Caco-2 (cell line): ENCODE measurements at places on chromosomes 6 and 20. TPM values are rescaled to one million over a fixed set of nuclear protein-coding genes. Genes with fewer than 3 reads are reported as not detected.
A peak's percentile ranks its signal among the peaks of the same experiment; 100 is the strongest.

GRCh38 chr6:16658348-16659034 is 102.8 kb downstream of the ATXN1 start:
- no peak for DNase-seq
- H3K4me3 ChIP-seq = no peak overlapping the region
- H3K4me1 ChIP-seq = 0 out of 2 replicates have a peak, but pooled peaks cover 13% of the 10 kb centered on the region
- no peaks in the 10 kb centered on the region for H3K36me3 ChIP-seq
- H3K27me3 ChIP-seq = no peaks in the 10 kb centered on the region
- no peak overlapping the region for H3K27ac ChIP-seq

- H3K4me1 ChIP-seq = peaks cover 8% of the 10 kb centered on the region
- H3K27me3 ChIP-seq = no peaks in the 10 kb centered on the region
- peak overlapping the region; percentile 100 for H3K27ac ChIP-seq
- no peaks in the 10 kb centered on the region for H3K36me3 ChIP-seq
- no peak for DNase-seq
- peak overlapping the region; percentile 49 for H3K4me3 ChIP-seq
These were observed 54.7 kb upstream of the HFE start for GRCh38 chr6:26032340-26033084.

- H3K36me3 ChIP-seq = no peaks in the 10 kb centered on the region
- no peaks in the 10 kb centered on the region for H3K4me1 ChIP-seq
- no peak overlapping the region for H3K4me3 ChIP-seq
- H3K27ac ChIP-seq = no peak overlapping the region
- no peaks in the 10 kb centered on the region; the same call in 1 of the 2 replicates for H3K27me3 ChIP-seq
These were observed 163.2 kb upstream of the RIN2 start for GRCh38 chr20:19594896-19595295.

Gene HLA-DMB
- not detected in 2 replicates for total RNA-seq

DNA sequence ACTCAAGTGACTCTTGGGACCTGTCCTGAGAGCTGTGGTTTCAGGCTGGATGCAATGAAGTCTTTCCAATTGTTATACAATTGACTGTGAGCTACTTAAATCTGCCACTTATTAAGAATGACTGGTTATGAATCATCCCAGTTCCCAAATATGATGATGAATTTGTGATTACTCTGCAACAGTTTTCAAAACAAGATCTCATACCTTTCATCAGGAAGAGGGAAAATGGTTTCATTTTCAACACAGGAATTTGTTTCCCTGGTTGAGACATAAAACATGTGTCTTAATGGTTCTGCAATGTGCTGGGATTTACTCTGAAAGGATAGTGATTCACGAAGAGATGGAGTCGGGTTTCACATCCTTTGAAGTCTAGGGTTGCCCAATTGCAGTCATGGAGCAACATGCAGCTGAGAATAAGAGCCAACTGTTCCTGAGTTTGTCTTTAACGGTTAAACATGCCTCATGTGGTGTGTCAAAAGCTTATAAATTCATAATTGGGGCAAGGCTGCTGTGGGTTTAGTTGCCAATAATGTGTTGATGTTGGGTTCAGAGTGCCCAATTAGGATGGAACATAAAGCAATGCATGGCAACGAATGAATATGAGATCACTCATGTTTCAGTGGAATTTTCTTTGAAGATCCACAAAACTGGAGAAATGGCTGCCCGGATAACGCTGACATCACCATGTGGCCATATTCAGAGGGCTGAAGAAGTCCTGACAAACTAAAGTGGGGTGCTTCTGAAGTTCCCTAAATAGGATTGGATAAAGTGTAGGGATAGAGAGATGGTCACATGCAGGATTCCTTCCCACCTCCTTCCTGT is 41.0 kb downstream of the CYP24A1 start:
- no peaks in the 10 kb centered on the region for H3K36me3 ChIP-seq
- peaks cover 20% of the 10 kb centered on the region for H3K4me1 ChIP-seq
- DNase-seq = peak; percentile 65
- H3K27ac ChIP-seq = no peak overlapping the region
- H3K27me3 ChIP-seq = no peaks in the 10 kb centered on the region

- H3K36me3 ChIP-seq = peaks cover 1% of the 10 kb centered on the region; the same call in 1 of the 2 replicates
- H3K27ac ChIP-seq = no peak overlapping the region
- no peak for DNase-seq
- no peaks in the 10 kb centered on the region for H3K4me1 ChIP-seq
- no peaks in the 10 kb centered on the region for H3K27me3 ChIP-seq
These were observed 47.1 kb downstream of the PSMG4 start for GRCh38 chr6:3305831-3306230.

DNA sequence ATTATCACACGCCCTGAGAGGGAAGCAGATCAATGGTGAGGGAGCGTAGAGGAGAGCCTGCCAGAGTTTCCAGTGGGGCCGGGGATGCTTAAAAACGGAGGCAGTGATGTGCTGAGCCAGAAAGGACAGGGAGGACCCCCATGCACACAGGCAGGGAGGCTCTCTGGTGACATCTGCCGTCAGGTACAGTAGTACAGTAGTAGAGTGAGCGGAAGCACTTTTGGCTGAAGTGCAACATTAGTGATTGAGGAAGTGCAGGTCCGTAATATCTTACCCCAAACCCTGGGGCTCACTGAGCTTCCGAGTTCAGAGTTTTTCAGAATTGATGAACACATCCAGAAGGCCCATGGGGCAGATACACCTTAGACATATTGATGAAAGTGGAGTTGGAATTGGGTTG is 42.1 kb downstream of the GFRA4 start:
- H3K27ac ChIP-seq = no peak overlapping the region
- DNase-seq = no peak
- H3K27me3 ChIP-seq = no peaks in the 10 kb centered on the region
- peaks cover 11% of the 10 kb centered on the region for H3K4me1 ChIP-seq

DNA sequence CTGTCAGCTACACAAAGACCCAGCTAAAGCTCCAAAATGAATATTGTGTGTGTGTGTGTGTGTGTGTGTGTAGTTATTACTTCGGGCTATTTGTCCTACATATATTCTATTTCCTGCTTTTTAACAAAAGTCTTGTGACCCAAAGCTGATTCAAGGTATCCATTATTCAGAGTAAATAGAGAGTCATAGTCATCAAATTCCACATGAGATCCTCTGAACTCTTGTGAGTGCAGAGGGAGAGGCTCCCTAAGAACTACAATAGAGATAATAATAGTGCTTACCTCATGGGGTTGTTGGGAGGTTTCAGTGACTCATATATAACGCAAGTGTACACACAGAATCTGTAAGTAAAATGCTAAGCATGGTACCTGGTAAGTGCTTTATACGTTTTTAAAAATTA is 95.6 kb upstream of the SHLD1 start:
- peak overlapping the region; percentile 36 for H3K27ac ChIP-seq
- no peaks in the 10 kb centered on the region for H3K36me3 ChIP-seq
- no peak overlapping the region for H3K4me3 ChIP-seq

Gene CALHM4
- total RNA-seq = 1.8 and 3.4 TPM in 2 replicates

DNA sequence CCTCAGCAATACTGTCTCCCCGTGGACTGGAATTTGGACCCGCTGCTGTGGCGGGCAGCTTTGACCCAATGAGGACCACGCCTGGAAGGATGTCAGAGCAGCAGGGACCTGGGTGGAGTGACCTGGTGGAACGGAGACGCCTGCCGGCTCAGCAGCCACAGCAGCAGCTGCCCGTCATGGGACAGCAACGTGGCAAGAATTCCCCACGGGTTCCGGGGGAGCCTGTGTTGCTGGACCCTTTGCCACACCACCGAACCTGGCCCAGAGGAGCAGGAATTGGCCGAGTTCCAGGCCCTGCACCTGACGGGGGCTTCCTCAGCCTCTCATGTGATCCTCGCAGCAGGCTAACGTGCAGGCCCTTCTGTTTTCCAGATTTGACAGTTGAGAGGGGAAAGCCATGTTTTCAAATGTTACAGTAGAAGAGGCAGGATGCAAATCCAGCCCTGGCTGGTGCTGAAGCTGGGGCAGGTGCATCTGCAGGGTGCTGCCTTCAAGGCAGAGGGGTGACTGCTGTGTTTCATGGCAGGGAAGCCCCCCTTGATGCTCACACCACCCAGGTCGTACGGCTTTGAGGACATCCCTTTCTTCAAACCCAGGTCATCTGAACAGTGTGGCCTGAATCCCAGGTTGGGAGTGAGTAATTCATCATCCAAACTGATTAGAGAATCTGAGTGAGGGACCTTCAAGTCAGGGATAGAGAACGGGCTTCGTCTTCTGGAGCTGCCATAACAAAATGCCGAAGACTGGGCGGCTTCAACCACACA is 93.4 kb downstream of the THBS2 start:
- no peaks in the 10 kb centered on the region for H3K36me3 ChIP-seq
- H3K27ac ChIP-seq = no peak overlapping the region
- H3K27me3 ChIP-seq = no peaks in the 10 kb centered on the region
- no peak overlapping the region for H3K4me3 ChIP-seq

Gene BPI
- not detected in 2 replicates for total RNA-seq

GRCh38 chr6:45663251-45664221 is 285.8 kb upstream of the SUPT3H start:
- no peaks in the 10 kb centered on the region; the same call in 1 of the 2 replicates for H3K27me3 ChIP-seq
- H3K36me3 ChIP-seq = no peaks in the 10 kb centered on the region
- no peak overlapping the region for H3K4me3 ChIP-seq
- no peaks in the 10 kb centered on the region for H3K4me1 ChIP-seq

- no peaks in the 10 kb centered on the region for H3K36me3 ChIP-seq
- no peak overlapping the region for H3K4me3 ChIP-seq
- H3K4me1 ChIP-seq = no peaks in the 10 kb centered on the region
- no peak for DNase-seq
- H3K27me3 ChIP-seq = no peaks in the 10 kb centered on the region
These were observed 247.4 kb downstream of the TBC1D32 start for GRCh38 chr6:121086876-121087275.

GRCh38 chr6:67676892-67677291 is 958.2 kb upstream of the ADGRB3 start:
- DNase-seq = no peak
- H3K27me3 ChIP-seq = no peaks in the 10 kb centered on the region
- H3K27ac ChIP-seq = no peak overlapping the region
- no peak overlapping the region for H3K4me3 ChIP-seq

Gene OR2H1
- total RNA-seq = not detected in 2 replicates

DNA sequence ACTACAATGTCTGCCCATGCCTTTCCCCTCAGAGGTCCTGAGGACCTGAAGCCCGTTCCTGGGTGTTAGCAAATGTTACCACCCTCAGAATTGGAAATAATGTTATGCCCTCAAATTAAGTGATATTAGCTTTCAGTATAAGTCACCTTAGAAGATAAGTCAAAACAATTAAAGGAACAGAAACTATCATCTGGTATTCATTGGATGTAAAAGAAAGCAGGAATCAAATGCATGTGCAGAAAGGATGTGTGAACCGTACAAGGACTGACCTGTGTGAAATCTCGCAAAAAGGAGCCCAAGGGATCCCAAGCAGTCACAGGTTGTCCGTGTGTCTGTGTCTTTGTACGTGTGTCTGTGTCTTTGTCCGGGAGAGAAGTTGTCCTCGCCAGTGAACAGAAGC is 51.6 kb upstream of the TAB2 start:
- H3K27me3 ChIP-seq = no peaks in the 10 kb centered on the region
- H3K4me1 ChIP-seq = no peaks in the 10 kb centered on the region
- no peak overlapping the region for H3K4me3 ChIP-seq
- no peak for DNase-seq

DNA sequence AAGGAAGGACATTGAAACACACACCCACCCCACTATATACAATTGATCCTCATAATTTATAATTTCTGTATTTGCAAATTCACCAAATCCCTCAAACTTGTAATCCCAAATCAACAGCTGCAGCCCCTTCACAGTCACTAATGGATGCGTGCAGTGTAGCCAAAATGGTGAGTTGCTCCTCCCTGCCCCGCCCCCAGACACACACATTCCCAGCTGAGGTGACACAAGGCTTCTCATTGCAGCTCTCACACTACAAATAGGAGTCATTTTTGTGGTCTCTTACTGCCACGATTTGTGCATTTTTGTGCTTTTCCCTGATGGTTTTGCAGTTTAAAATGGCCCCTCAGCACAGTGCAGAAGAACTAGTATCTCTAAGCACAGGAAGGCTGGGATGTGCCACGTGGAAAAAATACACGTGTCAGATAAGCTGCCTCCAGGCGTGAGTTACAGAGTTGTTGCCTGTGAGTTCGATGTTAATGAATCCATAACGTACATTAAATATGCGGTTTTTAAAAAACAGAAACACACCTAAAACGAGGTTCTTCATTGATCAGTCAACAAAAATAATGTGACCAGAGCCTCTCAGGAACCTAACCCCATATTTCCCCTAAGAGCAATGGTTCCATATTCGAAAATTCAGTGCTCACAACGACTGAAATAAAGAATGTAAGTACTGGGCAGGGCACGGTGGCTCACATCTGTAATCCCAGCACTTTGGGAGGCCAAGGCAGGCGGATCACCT is 8.2 kb downstream of the ATP9A start:
- H3K4me1 ChIP-seq = peaks cover 51% of the 10 kb centered on the region
- H3K27ac ChIP-seq = peak overlapping the region; percentile 89
- no peak overlapping the region for H3K4me3 ChIP-seq
- DNase-seq = peak; percentile 56
- peaks cover 3% of the 10 kb centered on the region for H3K36me3 ChIP-seq

GRCh38 chr20:2093883-2094282 is 7.7 kb upstream of the STK35 start:
- no peaks in the 10 kb centered on the region for H3K36me3 ChIP-seq
- no peak for DNase-seq
- no peak overlapping the region for H3K4me3 ChIP-seq
- H3K27ac ChIP-seq = no peak overlapping the region
- no peaks in the 10 kb centered on the region; the same call in 1 of the 2 replicates for H3K27me3 ChIP-seq

Gene GMEB2
- total RNA-seq = 20.6 and 21.5 TPM in 2 replicates

- no peak overlapping the region for H3K27ac ChIP-seq
- no peak for DNase-seq
- H3K27me3 ChIP-seq = no peaks in the 10 kb centered on the region
- H3K4me3 ChIP-seq = no peak overlapping the region
- no peaks in the 10 kb centered on the region for H3K4me1 ChIP-seq
- no peaks in the 10 kb centered on the region for H3K36me3 ChIP-seq
These were observed 635.2 kb upstream of the IMPG1 start for GRCh38 chr6:76707630-76708029.

DNA sequence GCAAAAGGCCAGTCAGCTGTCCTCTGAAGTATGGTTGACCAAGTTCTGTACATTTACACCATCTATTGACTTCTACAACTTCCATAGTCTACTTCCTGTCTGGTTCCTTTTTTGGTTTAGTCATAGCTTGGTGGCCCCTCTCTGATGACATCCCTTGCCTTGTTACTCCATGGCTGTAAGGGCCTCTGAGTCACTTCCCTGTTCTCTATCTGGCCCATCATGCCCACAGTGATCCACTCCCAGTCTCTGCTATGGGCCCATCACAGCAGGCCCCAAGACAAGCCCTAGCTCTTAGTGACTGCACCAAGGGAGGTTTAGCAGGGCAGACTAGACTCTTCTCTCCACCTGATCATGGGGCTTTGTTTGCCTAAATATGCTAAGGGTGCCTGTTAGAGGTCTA is 441.6 kb downstream of the HACE1 start:
- H3K27me3 ChIP-seq = no peaks in the 10 kb centered on the region
- H3K36me3 ChIP-seq = no peaks in the 10 kb centered on the region
- H3K4me1 ChIP-seq = no peaks in the 10 kb centered on the region
- H3K4me3 ChIP-seq = no peak overlapping the region
- no peak overlapping the region for H3K27ac ChIP-seq
- DNase-seq = no peak

Gene NCOA7
- total RNA-seq = 62.0 and 67.9 TPM in 2 replicates

Gene RCAN2
- total RNA-seq = not detected in 2 replicates

Gene CTAGE9
- not detected in 2 replicates for total RNA-seq

- H3K4me3 ChIP-seq = no peak overlapping the region
- no peaks in the 10 kb centered on the region for H3K36me3 ChIP-seq
- H3K27me3 ChIP-seq = no peaks in the 10 kb centered on the region
- no peaks in the 10 kb centered on the region for H3K4me1 ChIP-seq
These were observed 312.1 kb downstream of the CDH26 start for GRCh38 chr20:60270341-60270740.

Gene DEFB128
- not detected in 2 replicates for total RNA-seq

GRCh38 chr6:159608961-159609651 is 83.9 kb downstream of the SOD2 start:
- no peaks in the 10 kb centered on the region for H3K27me3 ChIP-seq
- no peak overlapping the region for H3K4me3 ChIP-seq
- no peaks in the 10 kb centered on the region for H3K4me1 ChIP-seq
- H3K36me3 ChIP-seq = no peaks in the 10 kb centered on the region
- no peak overlapping the region for H3K27ac ChIP-seq
